RPMI7951 (cell line): ENCODE measurements at places on chromosomes 13 and 19.

GRCh38 chr13:79659121-79659521, 178.2 kb downstream of the NDFIP2 start:
- DNase-seq = peak; percentile 13

DNA sequence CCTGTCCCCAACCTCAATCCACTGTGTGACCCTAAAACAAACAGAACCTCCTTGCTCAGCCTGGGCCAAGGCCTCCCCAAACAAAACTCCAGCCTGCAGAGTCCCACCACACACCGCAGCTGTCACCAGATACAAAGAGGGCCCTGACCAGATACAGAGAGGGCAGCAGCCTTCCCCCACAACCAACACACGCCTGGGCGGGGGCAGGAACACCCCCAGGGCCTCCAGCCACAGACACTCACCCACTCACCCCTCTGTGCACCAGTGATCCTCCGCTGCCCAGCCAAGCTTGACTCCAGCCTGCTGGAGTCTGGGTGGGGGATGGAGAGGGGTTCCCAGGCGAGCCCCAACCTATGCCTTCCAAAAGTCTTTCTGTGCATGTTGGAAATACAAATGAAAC, 5.9 kb upstream of the CIRBP start:
- peak; percentile 55 for DNase-seq

GRCh38 chr13:24103782-24104372, 56.6 kb upstream of the SPATA13 start:
- DNase-seq = no peak

GRCh38 chr13:48873587-48873986, 102.1 kb upstream of the FNDC3A start:
- peak; percentile 80 for DNase-seq

- no peak for DNase-seq
These were observed 25.5 kb downstream of the DCAF15 start for GRCh38 chr19:13977803-13978202.

DNA sequence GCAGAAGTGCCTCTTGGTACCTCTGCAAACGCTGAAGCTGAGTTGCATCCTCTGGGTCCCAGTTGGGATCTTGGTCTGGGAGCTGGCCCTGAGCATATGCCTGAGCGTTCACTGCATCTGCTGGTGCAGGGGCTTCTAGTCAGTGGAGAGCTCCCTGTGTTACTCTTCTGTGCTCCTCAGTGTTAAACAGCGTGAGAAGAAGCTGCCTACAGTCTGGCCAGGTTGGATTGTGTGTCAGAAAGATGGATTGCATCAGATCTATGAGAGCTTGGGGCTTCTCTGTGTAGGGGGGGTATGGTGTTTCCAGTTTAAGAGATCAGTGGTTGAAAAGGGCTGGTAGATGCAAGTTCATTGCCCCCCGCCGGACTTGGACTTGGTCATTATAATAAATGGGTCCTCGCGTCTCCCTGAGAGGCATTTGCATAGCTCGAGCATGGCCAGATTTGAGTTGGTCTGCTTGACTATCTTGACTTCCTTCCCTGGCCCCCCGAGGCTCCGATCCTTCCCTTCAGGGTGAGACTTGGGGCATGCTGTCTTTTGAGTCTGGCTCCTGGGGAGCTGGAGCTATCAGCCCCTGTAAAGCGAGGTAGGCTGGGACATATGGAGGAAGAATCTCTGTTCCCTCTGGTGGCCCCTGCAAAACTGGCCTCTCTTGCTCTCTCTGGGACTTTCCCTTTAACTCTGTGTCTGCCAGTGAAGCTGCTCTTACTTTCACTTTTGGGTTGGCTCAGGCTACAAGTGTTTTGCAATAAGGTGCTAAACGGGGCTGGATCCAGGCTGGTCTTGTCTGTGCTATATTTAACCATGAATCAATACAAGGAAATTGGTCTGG, 52.9 kb downstream of the OR10H4 start:
- DNase-seq = peak; percentile 72

DNA sequence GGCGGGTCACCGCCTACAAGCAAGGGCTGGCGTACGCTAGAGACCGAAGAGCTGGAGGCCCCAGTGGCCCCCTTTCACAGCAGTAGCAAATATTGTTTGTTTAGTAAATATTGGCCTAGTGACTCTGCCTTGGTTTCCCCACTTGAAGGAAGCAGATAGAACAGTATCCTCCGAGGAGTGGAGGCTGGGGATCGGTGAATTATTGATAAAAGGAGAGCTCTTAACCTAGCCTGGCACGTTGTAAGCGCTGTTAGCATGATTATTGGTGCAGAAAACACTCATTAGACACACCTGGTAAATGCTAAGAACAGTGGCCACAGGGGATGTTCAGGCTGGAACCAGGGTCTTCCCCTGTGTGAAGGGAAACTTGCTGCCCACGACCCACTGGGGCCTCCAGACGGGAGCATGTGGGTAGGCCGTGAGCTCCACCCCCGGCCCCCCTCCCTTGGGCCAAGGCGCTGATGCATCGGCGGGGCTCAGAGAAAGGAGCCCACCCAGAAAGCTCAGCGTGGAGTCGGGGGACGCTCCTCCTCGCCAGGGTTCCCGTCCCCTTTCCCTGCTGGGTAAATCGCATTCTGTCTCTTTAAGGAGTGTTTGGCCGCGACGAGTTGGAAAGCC, 2.3 kb downstream of the IER2 start:
- DNase-seq = no peak

GRCh38 chr13:28110414-28110813, 10.0 kb upstream of the FLT3 start:
- no peak for DNase-seq

DNA sequence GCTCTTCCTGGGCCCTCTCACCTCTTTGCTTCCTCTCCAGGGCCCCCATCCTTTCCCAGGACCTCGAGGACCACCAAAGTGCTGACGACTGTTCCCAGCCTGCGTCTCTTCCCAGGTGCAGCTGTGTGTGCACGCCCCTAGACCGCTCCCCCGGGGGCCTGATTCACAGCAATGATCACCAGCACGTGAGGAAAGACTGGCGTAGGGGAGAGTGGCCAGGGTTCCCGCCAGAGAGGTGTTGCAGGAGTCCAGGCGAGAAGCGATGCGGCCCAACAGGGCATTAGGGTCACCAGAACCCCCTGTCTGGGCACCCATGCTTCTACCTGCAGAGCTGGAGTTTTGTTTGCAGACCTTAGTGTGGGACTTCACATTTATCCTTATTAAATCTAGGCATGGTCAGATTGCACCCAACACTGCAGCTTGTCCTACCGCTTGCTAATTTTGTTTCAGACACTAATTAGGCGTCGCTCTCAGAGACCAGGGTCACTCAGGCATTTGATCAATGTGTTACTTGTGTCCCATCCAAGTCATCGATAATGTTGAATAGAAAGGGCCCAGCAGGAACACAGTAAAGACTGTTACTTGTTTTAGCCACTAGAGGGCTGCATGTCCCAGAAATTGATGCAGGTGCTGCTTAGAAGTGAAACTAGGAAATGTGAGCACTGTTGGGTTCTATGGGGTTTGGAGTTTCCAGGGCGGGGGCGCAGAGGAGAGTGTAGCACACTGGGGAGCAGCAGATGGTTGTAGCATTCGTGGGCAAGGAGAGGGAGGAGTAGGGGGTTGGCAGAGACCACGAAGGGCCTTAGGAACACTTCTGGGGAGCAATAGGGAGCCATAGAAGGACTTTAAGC, 53.2 kb downstream of the CDADC1 start:
- peak; percentile 67 for DNase-seq
